ENCODE measurements at places on chromosomes 7 and 10.

GRCh38 chr7:102967798-102968197 lies 55.0 kb downstream of the LRRC17 start:
- DNase-seq: no peak

- DNase-seq: no peak
These were observed 10.5 kb downstream of the TMEM273 start for GRCh38 chr10:49177391-49178355.

- DNase-seq: no peak
These were observed 25.9 kb downstream of the GPRIN2 start for GRCh38 chr10:46530249-46531186.

GRCh38 chr10:96986200-96986856 lies 154.2 kb downstream of the LCOR start:
- DNase-seq: no peak

GRCh38 chr10:73871295-73872189 lies 2.8 kb downstream of the CAMK2G start:
- DNase-seq: no peak

- no peak for DNase-seq
These were observed 13.3 kb downstream of the SLC35G1 start for GRCh38 chr10:93907059-93907458.

DNA sequence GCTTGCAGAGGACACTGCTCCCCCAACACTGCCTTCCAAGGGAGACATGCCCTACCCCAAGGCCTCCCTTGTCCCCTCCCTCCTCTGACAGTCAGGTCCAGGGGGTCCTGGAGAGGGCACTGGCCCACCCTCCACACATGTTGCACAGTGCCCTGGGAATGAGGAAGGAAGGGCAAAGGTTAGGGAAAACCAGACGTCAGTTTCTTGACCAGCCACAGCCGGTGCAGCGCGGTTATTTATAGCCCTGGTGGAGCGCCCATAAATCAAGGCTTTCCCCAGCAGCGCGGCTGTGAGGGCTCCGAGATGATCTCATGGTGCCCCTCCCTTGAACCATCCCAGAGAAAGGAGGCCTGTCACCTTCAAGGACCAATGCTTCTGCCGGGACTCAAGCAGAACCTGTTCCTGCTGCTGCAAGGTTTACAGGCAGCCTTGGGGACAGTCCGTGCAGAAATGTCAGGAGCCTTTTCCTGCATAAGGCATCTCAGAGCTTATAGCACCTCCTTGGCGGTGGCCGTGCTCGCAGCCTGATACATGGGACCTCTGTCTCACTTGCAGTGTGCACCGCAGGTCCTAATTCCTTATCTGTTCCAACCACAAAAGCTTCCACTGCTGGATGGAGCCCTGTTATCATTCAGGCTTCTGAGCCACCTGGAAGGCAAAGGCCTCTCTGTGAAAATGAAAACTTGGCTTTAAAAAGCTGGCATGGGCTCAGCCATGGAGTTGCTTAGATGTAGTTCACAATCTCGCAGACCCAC lies 127.3 kb downstream of the LHPP start:
- no peak for DNase-seq

GRCh38 chr7:21149809-21150208 lies 278.1 kb upstream of the SP4 start:
- no peak for DNase-seq

GRCh38 chr7:37527109-37527508 lies 78.4 kb upstream of the ELMO1 start:
- no peak for DNase-seq

DNA sequence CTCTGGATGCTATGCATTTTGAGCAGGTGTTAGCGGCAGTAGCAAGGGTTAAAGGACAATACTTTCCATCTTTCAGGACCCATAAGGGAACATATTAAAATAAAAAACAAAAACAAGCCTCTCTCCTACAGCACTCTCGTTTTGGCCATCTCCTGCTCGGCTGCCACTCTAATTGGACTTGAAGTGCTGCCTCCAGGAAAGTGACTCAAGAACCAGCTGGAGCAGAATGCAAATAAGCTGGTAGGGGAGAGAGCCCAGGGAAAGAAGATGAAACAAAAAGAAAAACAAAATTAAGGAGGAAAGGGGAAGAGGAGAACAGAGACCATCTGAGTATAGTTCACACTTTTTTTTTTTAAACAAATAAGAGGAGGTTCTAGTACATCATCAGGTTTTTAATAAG lies 65.6 kb downstream of the HBP1 start:
- no peak for DNase-seq

- DNase-seq: no peak
These were observed 4.7 kb upstream of the SLIT1 start for GRCh38 chr10:97190450-97190849.

GRCh38 chr10:90308223-90308622 lies 549.6 kb downstream of the HTR7 start:
- no peak for DNase-seq

DNA sequence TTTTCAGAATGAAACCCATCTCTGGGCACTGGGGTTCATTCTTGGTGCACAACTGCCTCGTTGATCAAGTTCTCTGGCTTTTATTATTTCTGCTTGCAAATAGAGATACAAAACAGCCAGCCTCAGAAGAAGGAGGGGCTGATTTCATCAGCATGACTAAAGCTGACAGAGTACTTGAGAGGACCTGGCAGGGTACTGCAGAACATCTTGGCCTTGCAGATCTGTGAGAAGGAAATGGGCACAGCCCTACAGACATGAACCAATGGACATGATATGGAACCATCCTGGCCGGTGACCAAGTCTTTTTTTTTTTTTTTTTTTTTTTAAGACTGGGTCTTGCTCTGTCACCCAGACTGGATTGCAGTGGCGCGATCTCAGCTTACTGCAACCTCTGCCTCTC lies 240.6 kb downstream of the VTI1A start:
- no peak for DNase-seq

GRCh38 chr7:45145881-45146280 lies 11.7 kb upstream of the RAMP3 start:
- no peak for DNase-seq

GRCh38 chr10:3427950-3428354 lies 255.4 kb upstream of the PITRM1 start:
- DNase-seq: peak; percentile 1

DNA sequence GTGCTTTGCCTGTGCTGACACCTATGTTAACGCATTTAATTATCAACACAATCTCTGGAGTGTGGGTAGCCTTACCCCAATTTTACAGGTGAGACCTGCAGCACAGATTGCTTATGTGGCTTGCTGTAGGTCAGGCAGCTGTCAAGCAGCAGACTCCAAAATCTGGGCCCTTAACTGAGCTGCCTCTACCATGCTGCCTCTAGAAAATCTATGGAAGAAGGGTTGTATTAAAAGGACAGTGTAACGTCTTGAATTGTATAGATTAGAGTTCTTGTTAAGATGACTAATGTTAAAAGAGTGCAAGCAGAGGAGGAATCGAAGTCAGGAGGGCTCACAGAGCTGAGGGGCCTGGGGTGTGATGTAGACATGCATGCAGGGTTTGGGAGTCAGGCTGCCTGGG lies 1.2 kb upstream of the PON3 start:
- no peak for DNase-seq

DNA sequence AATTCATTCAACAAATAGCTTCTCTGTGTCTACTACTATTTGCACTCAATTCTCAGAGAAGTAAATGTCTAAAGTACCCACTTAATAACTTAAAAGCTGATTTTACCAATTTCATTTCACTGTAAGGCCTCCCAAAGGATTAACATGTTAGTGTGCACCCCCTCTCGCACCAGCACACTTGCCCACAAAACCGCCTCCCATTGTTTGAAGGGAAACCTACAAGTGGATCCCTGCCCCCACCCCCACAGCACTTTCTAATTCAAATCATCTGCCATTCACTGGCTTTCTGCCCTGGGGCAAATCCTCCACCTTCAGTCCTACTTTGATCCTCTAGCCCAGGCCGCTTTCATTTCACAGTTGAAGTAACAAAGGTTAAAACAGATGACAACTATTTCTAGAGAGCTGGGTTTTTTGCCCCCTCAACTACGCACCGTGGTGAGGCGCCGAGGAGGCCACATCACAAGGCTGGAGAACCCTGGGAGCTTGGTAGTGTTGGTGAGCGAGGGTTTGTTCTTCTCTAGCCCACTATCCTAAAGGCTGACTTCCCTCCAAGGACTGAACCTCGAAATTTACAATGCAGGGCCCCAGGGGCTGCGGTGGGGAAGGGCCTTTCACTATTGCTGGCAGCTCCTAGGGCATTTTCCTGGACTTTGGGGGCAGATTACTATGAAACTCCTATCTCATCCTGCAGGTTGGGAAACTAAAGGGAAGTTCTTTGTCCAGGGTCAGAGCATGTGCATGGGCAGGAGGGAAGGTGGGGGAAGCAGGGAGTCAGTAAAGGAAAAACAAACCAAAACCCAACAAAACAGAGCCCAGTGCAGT lies 517.4 kb upstream of the ZMIZ1 start:
- DNase-seq: peak; percentile 13

- DNase-seq: no peak
These were observed 8.7 kb downstream of the ADCY1 start for GRCh38 chr7:45582868-45583277.

GRCh38 chr10:50850578-50851230 lies 34.7 kb downstream of the A1CF start:
- DNase-seq: no peak

- DNase-seq: no peak
These were observed 7.9 kb upstream of the PLEKHS1 start for GRCh38 chr10:113743594-113743993.
